ENCODE measurements at places on chromosomes 4 and X. TPM values are rescaled to one million over a fixed set of nuclear protein-coding genes. Genes with fewer than 3 reads are reported as not detected.

Gene PAGE1
- total RNA-seq, result not detected

Gene SLC7A11
- 15.2 TPM for total RNA-seq

Gene IL1RAPL2
- not detected for total RNA-seq

Gene SH3TC1
- total RNA-seq, result 8.8 TPM

Gene RCHY1
- 16.0 TPM for total RNA-seq

Gene SYN1
- total RNA-seq, result 0.31 TPM

Gene RAP1GDS1
- total RNA-seq, result 25.2 TPM

Gene PLAC1
- total RNA-seq, result 0.82 TPM

Gene SLC6A8
- 9.8 TPM for total RNA-seq

Gene CSAG3
- not detected for total RNA-seq

Data from A549 treated with RU486 at 1 μM for 4 hours (cell line).